ENCODE measurements at places on chromosomes 5 and 9.

DNA sequence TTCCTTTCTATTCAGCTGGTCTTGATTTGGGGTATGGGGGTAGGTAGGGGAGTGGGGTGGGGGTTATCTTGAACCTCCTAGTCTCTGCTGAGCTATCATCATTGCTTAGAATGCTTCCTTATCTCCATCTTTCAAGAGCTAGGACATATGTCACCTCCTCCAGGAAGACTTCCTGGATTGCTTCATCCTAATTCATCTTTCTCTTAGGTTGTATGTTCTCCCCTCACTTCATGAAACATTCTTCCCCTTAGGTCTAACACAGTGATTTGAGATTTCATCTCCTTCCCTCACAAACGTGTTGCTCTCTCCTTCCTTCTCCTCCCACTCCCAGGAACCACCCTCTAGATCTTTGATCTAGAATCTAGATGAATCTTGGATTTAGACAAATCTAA, 2.4 kb upstream of the SYNPO start:
- DNase-seq, result no peak

- no peak for DNase-seq
These were observed 25.6 kb upstream of the ZCCHC7 start for GRCh38 chr9:37094751-37095150.

- no peak for DNase-seq
These were observed 62.2 kb upstream of the SLC2A8 start for GRCh38 chr9:127334725-127335124.

DNA sequence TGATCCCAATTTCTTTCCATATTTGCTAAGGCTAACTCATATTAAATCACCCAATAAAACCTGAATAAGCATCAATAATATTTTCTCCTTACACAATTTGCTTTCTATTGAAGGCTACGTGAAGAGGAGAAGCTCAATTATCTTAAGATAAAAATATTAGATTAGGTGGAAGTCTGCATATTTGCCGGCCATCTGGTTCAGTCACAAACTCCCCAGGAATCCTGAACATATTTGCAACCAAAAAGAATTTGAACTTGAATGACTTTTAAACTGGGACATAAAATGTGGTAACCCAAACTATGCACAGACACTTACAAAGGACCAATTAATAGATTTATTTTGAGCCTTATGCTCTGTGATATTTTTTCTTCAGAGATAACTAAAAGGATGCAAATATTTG, 92.3 kb downstream of the HAPLN1 start:
- no peak for DNase-seq

DNA sequence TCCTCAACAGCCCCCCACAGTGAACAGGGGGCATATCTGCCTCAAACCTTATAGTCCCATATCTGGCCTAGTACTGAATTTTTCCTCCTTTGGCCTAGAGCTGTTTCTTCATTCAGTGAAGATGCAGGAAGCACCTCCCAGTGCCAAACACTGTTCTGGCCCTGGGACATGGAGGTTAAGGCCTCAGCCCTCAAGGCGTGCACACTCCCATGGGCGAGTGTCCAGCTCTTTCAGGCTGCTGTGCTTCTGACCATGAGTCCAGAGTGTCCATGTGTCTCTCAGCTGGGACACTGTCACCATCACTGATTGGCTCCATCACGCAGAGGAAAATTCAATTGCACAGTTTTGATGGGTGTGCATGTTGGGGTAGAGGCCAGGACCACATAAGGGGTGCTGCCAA, 151.5 kb downstream of the PAX5 start:
- no peak for DNase-seq

- DNase-seq, result no peak
These were observed 286.0 kb upstream of the TUSC1 start for GRCh38 chr9:25964239-25964638.

Measured in hematopoietic multipotent progenitor cell treated with erythropoietin and hydrocortisone succinate and interleukin-3 and kit ligand, for 17 days (in vitro differentiated cells).